Lung (tissue), 17 donors: ENCODE measurements at places on chromosomes 2 and 18.

DNA sequence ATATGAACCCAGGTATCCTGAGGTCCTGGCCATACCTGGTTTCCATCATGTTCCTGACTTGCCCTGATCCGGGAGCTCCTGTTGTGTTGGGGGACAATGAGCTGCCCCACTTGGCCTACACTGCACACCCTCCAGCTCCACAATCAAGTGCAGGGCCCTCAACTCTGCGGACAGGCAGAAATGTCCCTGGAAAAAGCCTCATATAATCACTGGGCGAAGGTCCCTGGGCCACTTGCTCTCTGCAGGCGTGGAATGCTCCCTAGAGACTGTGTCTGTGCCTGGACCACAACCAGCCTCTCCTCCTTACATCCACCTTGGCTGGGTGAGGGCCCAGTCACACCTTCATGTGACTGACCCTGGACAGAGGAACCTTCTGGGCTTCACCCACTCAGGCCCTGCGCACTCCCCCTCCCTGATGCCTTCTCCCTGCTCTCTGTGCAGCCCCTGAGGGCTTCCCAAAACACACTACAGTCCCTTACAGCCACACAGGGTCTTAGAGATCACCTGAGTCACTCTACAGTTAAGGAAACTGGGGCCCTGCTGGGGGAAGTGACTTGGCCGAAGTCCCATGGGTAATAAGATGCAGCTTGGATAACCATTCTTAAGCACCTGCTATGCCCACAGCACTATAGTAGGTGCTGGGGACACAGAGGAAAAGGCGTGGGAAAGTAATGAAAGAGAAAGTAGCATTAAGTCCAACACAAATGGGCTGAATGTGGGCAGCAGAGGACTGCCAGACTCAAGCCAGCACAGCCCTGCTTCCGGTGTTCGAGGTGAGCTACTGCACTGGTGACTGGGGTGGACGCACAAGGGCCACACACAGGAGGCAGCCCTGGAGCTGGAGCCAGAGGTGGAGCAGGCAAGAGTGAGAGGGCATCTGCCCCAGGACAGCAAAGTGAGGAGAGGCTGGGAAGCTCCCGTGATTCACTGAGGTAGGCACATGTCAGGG is 9.8 kb downstream of the BOLA3 start:
- DNase-seq: no peak
- H3K4me1 ChIP-seq: no peaks in the 10 kb centered on the region
- H3K27me3 ChIP-seq: no peaks in the 10 kb centered on the region
- H3K36me3 ChIP-seq: peaks cover 20% of the 10 kb centered on the region

DNA sequence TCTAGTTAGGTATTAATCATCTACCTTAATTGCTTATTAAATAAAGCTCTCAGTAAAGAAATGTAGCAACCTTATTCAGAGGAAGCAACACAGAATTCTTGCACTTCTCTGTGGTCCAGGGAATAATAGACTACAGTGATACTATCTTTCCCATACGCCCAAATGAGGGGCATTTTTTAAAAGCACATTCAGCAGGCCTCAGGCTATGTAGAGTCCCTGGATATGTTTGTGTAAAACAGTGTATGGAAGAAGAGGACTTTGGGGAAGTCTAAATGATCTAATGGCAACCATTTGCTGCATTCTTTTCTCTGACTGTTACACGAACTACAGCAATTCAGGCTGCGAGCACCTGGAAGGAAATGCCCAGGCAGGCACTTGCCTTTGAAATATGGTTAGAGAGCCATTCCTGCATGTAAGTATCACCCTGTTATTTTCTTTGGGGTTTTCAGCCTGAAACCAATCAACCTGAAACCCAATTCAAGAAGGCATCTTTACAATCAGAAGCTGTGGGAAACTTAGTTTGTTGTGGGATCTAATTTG is 1814.7 kb upstream of the CELF4 start:
- no peak overlapping the region for H3K4me3 ChIP-seq
- DNase-seq: no peak
- H3K36me3 ChIP-seq: no peaks in the 10 kb centered on the region
- no peaks in the 10 kb centered on the region for H3K4me1 ChIP-seq
- no peak overlapping the region for H3K27ac ChIP-seq
- no peaks in the 10 kb centered on the region for H3K27me3 ChIP-seq

DNA sequence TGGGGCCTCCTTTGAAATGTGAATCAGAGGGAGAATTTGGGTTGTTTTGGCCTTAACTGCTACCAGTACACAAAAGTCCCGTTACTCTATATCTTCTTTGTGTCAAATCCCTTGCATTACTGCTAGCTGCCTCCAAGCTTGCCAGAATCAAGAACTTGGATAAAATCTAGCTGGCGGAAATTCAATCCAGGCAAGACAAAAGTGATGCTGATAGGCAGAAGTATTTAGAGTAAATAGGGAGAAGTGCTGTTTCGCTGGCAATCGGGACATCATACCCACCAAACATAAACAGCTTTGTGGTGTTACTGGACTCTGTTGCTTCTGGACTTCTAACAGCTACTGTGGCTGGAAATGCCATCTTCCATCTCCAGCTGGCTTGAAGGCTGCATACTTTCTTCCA is 2.5 kb downstream of the IFIH1 start:
- H3K27me3 ChIP-seq: no peaks in the 10 kb centered on the region
- peak overlapping the region; percentile 2 for H3K27ac ChIP-seq
- H3K4me3 ChIP-seq: peak overlapping the region; percentile 10
- H3K36me3 ChIP-seq: no peaks in the 10 kb centered on the region
- H3K4me1 ChIP-seq: peaks cover 9% of the 10 kb centered on the region

GRCh38 chr2:225274751-225275150 is 124.8 kb upstream of the NYAP2 start:
- DNase-seq: no peak
- no peak overlapping the region for H3K4me3 ChIP-seq
- no peaks in the 10 kb centered on the region for H3K27me3 ChIP-seq
- H3K36me3 ChIP-seq: no peaks in the 10 kb centered on the region
- H3K4me1 ChIP-seq: no peaks in the 10 kb centered on the region

- no peaks in the 10 kb centered on the region for H3K36me3 ChIP-seq
- peak; percentile 78 for DNase-seq
- H3K27ac ChIP-seq: peak overlapping the region; percentile 95
- no peaks in the 10 kb centered on the region for H3K27me3 ChIP-seq
- peaks cover 2% of the 10 kb centered on the region for H3K4me1 ChIP-seq
Observed at GRCh38 chr2:170770606-170771420, 635 bp downstream of the ERICH2 start.
